ENCODE measurements at places on chromosomes 2 and 18.
A peak's percentile ranks its signal among the peaks of the same experiment; 100 is the strongest.

DNA sequence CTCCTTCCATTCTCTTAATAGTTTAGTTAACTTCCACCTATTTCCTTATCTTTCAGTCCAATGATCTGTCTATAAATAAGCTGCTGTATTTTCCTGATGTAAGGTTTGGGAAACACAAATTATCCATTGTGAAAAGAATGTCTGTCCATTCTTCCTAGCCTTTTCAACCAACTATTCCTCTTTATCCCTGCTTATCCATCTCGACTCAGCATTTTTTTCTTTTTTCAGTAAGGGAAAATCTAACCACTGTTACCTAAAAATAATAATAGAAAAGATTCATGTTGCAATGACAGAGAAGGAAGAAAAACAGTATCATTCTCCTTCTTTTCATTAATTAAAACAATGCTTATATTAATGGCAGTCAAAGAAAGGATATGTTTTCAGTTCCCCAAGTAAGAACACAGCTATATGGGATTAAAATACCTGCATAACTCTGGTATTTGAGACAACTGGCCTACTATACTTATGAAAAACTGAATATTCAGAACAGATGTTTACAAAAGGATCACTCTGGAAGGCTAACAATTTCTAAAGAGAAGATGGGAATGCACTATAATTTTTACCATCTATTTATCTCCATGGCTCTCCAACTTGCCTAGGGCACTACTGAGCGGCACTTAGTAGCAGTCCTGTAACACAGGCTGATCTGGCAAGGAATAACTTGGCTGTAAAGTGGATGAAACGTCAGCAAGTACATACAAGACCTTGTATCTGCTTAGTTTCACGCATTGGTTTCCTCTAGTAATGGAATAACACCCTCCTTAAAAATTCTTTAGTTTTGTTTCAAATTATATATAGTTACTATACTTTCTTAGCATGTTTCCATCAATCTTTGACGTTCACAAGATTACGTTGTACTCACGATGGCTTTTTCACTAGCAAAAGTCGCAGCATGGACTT lies 57.2 kb downstream of the RTTN start:
- DNase-seq, result no peak

- no peak for DNase-seq
Measured at GRCh38 chr2:37871456-37872191, 53.5 kb upstream of the RMDN2 start.

DNA sequence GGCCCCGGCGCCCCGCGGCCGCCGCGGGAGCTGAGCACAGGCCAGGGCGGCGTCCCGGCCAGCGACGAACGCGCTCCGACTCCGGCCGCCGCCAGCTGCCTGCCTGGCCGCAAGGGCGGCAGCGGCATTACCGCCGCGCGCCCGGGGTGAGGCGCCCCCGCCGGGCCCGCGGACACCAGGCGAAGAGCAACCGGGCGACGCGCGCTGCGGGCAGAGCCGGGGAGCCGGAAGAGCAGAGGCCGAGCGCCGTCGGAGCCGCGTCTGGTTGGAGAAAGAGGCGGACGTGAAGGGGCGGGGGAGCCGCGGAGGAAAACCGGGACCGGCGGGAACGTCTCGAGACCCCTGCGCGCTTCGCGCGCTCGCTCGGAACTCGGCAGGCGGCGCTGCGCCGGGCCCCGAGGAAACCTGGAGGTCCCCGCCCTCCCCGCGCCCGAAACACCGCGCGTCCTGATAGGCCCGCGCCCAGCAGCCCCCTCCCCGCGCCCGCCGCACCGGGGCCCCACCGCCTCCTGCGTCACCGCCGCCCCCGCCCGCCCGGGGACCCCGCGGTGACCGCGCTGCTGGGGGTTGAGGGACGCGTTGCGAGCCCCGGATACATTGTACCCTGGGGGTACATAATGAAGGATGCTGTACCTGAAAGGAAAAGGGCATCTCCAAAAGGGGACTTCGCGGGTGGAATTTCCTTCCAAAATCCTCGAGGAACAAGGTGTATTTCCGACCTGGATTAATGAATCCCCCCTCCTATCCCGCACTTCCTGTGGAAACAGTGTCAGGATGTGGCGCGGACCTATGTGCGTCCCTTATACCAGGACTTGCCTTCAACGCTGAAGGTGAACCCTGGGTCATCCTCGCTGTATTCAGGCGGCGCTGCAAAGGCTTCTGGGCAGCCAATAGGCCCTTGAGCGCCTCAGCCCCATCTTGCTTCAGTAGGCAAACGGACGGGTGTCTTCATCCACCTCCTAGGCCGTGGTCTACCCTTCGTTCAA lies 1.0 kb upstream of the B4GALT6 start:
- peak; percentile 15 for DNase-seq

DNA sequence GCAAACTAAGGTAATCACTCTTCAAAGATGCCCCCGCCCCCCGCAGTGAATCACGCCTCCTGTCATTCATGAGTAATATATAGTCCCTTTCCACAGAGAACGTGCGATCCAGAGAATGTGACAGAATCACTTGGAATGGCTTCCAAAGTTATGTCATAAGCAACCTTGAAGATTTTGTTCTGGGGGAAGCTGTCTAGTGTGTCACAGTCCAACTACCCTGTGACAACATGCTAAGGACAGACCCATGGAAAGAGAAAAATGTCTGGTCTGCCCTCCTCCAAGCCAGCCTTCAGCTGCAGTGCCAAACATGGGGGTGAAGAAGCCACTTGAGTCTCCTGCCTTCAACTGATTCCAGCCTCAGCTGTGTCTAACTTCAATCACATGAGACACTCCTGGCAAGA lies 259.1 kb downstream of the SS18 start:
- no peak for DNase-seq

DNA sequence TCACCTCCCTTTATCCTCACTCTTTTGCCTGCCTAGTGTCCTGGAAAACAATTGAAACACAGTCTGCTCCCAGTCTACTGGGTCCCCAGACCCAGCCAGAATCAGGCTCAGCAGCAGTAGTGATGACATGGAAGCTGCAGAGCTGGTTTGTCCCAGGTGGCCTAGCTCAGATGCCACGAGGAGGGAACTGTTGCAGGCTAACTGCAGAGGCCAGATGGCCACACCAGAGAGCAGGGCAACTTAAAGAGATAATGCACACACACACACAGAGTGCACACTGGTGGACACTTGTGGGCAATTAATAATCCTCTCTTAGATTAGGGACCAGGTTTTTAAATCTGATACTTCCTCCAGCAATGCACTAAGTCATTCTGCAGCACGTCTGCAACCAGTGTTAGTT lies 42.4 kb downstream of the GYPC start:
- DNase-seq, result no peak

DNA sequence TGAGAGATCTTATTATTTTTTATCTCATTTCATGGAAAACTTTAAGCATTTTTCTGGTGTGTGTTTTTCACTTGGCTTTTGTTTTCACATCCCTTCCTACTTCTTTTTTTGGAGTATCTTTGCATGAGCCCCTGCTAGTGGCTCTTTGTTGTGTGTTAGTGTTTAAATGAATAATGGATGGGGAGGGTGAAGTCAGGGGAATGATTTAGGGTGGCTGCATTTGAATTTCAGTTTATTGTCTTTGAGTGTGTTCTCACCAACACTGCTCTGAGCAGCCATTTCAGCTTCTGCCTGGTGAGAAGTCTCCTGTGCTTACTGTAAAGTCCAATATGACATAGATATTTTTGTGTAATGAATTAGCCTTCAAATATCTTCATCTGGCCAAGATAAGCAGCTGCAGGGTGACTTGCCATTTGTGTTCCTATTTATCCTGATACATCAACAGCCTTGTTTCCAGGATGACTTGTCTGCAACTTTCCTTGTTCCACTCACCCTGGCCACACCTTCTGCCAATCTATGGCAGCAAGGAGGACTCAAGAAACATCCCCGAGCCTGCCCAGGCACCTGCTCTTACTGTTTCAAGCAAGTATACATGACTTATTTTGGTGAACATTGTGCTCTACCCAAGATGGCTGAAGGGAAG lies 182.6 kb downstream of the PDE11A start:
- DNase-seq, result no peak

DNA sequence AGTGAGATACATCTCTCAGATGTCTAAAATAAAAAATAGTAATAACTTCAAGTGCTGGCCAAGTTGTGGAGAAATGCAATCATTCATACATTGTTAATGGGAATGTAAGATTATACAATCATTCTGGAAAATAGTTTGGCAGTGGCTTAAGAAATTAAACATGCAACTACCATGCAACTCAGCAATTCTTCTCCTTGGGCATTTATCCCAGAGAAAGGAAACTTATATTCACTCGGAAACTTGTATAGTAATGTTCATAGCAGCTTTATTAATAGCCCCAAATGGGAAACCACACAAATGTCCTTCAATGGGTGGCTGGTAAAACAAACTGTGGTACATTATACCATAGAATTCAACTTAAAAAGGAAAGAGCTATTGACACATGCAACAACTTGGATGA lies 274.0 kb upstream of the SPRED2 start:
- no peak for DNase-seq

GRCh38 chr18:11561293-11561692 lies 48.1 kb upstream of the SLC35G4 start:
- no peak for DNase-seq

DNA sequence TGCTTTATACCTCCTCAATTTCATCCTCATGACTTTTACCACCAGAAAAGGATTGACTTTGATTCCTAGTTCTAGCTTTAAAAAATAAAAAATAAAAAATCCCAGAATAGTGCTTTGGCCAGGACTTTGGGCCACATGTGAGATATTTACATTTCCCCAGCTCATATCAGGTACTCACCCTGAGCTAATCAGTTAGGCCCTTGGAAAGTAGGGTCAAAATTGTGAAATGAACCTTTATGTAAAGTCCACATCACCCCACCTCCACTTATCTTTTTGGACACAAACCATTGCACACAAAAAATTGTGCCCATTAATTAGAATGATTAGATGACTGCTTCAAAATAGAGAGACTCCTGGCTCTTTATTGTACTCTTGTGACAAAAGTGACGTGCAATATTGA lies 17.2 kb downstream of the ME2 start:
- DNase-seq, result no peak

- no peak for DNase-seq
Measured at GRCh38 chr18:7002107-7002506, 115.5 kb downstream of the LAMA1 start.

GRCh38 chr2:86566158-86566820 lies 3.0 kb upstream of the CHMP3 start:
- no peak for DNase-seq

- DNase-seq, result no peak
Measured at GRCh38 chr18:12287684-12288402, 20.2 kb upstream of the TUBB6 start.

DNA sequence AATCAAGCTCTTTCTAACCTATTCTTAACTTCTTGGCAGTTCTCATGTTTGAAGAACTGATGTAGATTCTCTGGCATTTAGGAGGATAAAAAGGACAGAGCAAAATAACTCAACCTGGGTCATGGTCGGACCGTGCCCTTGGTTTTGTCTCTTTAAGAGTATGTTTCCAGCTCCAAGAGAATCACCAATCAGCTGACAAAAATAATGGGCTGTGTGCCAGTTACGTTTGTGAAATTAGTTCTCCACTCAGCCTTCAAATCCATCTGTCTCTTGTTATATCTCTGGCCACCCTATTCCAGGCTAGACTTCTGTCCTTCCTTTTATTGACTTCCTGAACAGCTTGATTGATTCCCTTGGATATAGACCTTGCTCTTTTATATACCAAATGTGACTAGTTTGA lies 225.7 kb downstream of the EPHA4 start:
- no peak for DNase-seq

- DNase-seq, result no peak
Measured at GRCh38 chr18:31268985-31269406, 49.0 kb upstream of the DSG1 start.

GRCh38 chr2:129347486-129348217 lies 631.8 kb upstream of the RAB6C start:
- DNase-seq, result no peak

- DNase-seq, result no peak
Measured at GRCh38 chr2:80259292-80259691, 45.3 kb downstream of the LRRTM1 start.

DNA sequence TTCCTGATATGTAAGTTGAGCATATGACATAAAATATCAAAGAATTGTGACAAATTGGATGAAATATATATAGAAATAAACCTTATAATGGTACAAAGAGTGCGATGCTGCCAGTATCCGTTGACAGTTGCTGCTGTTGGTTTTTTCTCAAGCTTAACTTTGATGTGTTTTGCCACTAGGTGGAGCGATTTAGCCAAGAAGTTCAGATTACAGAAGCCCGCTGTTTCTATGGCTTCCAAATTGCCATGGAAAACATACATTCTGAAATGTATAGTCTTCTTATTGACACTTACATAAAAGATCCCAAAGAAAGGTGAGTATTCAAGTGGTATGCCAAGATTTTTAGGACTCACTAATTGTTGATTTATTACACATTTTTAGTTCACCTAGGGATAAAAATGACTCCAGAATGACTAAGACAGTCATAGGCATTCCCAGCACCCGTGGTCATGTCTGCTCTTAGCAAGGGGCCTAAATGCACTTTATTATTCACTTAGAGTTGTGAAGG lies 2.1 kb downstream of the RRM2 start:
- DNase-seq, result no peak

DNA sequence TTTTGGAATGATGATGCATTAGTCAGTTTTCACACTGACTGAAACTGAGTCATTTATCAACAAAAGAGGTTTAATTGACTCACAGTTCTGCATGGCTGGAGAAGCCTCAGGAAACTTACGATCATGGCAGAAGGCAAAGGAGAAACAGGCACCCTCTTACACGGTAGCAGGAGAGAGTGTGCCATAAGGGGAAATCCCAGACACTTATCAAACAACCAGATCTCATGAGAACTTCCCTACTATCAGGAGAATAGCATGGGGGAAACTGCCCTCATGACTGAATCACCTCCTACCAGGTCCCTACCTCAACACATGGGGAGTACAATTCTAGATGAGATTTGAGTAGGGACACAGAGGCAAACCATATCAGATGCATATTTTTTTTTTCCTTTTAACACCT lies 504.5 kb upstream of the VRK2 start:
- no peak for DNase-seq

- no peak for DNase-seq
Measured at GRCh38 chr2:32478889-32479620, 122.2 kb downstream of the BIRC6 start.

GRCh38 chr2:6627316-6627715 lies 238.4 kb downstream of the CMPK2 start:
- DNase-seq, result no peak

DNA sequence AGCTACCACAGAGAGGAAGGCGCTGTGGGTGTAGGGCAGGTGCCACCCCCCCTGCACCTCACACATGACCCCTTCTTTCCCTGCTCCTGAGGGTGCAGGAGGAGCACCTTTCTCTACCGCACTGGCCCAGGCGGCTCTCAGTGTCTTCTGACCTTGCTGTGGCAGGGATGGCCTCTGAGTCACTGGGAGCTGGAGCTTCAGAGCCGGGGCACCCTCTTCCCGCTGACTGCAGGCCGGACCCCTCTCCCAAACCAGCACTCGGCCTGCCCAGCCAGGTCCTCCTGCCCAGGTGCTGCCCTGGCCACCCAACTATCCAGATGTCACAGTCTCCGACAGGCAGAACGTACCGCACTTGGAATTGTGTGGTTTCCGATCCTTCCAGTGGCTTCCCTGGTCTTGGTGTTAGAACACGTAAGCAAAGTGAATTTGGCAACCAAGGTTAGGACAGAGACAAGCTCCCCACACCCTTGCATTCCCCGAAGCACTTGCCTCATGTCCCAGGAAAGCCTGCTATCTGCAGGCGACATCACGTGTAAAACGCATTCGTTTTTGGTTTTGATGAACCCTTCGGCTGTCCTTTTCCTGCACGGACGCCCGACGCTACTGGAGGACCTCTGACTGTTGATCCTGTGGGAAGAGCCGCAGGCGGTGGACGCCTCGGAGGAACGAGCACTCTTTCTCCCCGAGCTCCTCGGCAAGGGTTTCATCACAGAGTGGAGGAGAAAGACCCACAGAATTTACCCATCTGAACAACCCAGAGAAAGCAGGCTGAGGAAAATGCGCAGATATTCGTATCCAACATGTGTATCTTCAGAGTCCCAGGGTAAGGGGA lies 24.7 kb upstream of the KCNG2 start:
- no peak for DNase-seq
